ENCODE measurements at places on chromosomes 7 and 10.

DNA sequence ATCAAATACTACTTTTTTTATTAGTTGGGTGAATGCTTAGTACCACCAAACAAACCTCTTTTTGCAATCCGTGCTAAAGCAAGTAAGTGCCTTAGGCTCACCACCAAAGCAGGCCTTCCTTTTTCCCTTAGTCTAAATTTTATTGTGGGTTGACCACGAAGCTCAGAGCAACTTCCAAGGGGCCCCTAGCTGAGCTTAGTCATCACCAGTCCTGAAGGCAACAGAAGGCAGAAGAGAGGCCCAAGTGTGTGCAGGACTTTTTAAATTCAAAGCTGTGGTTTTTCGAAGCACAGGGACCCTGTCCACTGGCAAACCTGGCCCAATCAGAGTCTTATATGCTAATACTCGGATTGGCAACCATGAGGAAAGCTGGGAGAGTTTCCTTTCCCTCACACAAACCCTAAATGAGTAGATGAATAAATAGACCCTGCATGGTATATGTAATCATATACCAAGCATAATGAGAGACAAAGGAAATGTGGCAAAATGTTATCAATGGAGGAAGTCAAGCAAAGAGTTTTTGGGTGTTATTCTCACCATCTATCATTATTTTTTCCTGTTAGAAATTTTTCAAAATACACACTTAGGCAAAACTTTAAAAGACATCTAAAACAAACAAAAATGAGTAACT, 453.2 kb upstream of the GALNT17 start:
- no peak for DNase-seq

GRCh38 chr10:6778992-6779701, 199.1 kb upstream of the PRKCQ start:
- DNase-seq: no peak

DNA sequence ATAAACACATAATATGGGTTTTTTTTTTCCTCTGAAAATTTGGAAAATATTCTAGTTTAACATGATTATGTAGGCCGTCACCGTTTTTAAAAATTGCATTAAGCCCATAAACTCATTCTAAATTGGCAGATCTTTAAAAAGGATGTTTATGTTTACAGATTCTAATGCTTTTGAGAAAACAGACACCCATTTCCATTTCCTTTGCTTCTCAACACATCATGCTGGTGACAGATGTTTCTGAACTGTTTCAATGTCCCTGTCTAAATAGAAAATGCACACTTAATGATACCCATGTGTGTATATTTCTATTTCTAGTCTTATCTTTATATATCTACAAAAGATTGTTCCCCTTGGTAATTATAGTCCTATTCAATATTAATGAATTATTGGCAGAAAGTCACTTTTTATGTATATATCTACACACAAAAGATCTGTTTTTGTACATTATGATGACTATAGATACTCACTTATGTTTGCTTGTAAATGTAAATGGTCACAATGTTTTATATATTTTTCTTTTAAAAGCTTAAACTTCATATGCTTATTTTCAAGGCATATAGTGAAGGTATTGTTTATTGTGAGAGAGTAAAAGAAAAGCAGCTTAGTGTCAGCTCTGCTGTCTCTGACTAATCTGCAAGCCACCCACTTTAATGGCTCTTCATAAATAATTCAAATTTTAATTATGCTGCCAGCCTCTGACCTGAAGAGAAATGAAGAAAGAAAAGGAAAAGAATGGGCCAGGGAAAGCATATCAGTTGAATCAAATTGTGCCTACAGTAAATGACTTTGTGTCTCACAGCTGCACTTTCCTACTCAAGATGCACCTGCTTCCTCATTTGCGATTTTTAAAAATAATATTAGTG, 179.4 kb downstream of the CACNA2D1 start:
- no peak for DNase-seq

GRCh38 chr7:109498131-109498530, 928.5 kb downstream of the DNAJB9 start:
- DNase-seq: no peak

GRCh38 chr10:113928830-113929229, 74.4 kb downstream of the NHLRC2 start:
- DNase-seq: no peak

- no peak for DNase-seq
Observed at GRCh38 chr10:53601260-53601875, 828.8 kb upstream of the MBL2 start.

DNA sequence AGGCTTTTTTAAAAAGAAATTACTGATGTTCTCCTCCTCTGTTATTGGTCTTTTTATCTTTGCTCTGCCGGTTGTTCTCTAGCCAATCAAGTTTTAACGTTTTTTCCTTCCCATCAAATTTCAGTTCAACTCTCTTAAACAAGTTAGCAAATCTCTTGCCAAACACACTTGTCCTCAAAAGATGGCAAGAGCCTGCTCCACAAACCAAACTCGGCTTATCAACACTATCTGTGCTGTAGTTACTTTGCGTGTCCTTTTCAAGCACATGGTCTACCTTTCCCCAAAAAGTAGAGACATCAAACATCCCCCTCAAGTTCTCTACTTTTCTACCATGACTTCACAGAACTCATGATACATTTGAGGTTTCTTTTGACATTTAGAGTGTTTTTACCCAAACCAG, 71.3 kb downstream of the OSBPL3 start:
- DNase-seq: no peak

DNA sequence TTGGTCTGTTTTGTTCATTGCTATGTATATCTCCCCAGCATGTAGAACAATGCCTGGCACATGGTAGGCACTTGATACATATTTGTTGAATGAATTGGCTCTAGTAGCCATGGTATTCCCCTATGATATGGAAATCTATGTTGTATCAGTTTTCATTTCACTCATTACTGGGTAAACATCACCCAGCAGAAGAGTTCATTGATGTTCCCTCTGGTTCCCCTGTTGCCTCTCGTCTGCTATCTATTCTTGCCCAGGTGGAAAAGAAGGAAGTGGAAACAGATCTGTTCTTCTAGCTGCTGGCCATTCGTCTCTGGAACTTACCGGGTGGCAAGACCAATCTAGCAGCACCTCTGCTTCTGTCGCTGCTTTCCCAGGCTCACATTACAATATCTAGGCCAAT, 71.5 kb downstream of the LRRC4 start:
- no peak for DNase-seq

GRCh38 chr7:46282155-46282554, 361.1 kb upstream of the IGFBP3 start:
- DNase-seq: no peak

- no peak for DNase-seq
Observed at GRCh38 chr10:132134241-132135052, 52.3 kb upstream of the DPYSL4 start.

GRCh38 chr10:11037991-11038390, 20.3 kb downstream of the CELF2 start:
- no peak for DNase-seq

Data from cardiac septum (tissue), 1 donor.